Left renal cortex interstitium (tissue), 4 donors: ENCODE measurements at places on chromosomes 5 and 9. TPM values are rescaled to one million over a fixed set of nuclear protein-coding genes. Genes with fewer than 3 reads are reported as not detected.

- no peak for DNase-seq
These were observed 35.9 kb upstream of the RANBP3L start for GRCh38 chr5:36337597-36337996.

- DNase-seq = no peak
These were observed 219.5 kb downstream of the CDK5RAP2 start for GRCh38 chr9:120360510-120360909.

- no peak for DNase-seq
These were observed 67.3 kb downstream of the PSMB7 start for GRCh38 chr9:124347968-124348358.

ADAMTS6 gene
- 2.8 TPM for polyA plus RNA-seq

DNA sequence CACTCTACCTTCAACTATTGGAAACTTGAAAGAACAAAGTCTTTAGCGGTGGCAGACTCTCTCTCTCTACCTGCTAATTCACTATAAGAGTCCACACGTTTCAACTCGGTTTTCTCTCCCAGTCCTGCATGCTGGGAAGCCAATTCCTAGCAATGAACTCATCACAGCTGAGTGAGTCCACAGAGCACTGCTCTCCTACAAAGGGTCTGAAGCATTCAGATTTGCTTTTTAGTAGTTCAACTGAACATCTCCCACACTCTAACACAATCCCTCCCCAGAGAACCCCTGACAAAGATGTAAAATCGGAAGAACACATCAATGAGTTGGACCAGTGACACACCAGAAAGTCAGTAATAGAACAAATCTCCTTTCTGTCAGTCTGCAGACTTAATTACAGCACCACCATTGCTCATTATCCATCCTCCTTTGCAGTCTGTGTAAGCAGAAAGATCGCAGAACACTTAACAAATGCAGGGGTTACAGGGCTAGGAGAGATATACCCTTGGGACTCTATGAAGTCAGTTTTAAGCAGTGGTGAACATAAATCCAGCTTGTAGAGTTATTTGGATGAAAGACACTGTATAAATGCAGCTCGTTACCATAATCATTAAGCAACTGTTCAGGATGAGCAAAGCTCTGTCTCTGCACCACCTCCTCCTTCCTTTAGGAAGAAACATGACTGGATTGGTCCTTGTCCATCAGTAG, 353.4 kb upstream of the GRIA1 start:
- DNase-seq = no peak

DNA sequence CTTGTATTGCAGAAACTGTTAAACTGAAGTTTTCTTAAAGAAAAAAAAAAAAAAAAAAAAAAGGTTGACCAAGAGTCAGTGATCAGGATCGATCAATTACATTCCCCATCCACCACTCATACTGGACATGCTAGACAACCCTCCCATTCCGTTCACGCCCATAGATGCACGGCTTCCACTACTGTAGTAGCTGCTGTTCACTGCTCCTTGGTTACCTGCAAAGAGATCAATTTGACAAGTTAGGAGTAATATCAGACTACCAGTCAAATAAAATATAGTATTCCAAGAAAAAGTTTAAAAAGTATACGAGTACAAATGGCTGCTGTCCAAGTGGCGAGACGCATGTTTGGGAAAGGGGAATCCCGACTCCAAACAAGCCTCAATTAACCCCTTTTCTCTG, 8.7 kb downstream of the HNRNPH1 start:
- no peak for DNase-seq

TNC gene
- polyA plus RNA-seq = 464 TPM

DNA sequence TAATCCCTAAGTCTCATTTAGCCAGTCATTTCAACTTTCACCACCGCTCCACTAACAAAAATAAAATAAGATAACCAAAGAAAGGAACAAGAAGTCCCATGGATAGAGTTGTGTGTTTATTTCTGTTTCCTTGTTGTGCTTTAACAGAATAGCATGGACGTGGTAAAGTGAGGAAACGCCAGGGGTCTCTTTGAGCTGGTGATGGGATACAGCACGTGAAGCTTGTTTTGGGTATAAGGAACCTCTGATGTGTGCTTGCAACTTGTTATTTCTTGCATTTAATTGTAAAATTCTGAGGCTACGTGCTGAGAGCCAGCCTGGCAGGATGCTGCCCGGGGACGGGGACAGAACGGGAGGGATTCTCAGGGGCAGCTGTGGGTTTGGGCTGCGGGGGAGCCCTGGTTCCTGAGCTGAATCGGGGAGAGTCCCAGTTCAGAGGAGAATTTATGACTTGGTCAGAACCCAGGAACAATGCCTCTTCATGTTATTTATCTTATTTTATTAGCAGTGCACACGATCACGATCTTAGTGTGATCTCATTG, 63.4 kb downstream of the ANKRD33B start:
- DNase-seq = no peak

GRCh38 chr5:141313711-141314110, 6.9 kb downstream of the TAF7 start:
- DNase-seq = no peak

DNA sequence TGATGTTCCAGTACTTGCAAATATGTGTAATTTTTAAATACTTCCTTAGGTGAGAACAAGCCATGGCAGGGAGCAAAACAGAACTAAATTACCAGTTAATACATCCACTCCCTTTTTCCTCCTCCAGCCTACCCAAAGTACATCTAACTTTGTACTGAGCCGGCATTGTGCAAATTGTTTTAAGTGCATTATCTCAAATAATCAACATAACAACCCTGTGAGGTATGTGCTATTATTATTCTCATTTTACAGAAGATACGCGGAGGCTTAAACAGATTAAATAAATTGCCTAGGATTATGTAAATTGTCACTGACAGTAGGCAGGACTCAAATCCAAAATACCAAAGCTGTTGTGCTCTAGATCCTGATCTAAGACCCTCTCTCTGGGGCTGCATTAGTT, 55.5 kb upstream of the KLF4 start:
- DNase-seq = no peak

DNA sequence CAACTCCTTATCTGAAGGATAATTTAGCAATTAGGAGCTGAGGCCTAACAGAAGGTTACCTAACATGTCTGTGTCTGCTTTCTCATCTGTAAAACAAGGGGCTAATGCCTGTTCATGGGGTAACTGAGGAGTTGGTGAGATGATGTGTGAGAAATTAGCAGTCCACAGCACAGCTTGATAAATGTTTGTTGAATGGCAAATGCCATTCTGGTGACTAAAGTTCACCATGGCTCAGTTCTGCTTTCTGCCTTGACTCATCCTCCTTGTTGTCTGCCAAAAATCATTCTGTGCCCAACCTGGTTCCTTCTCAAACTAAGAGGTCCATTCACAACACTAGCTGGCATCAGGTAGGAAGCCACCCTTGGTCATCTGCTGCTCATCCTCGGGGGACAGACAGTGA, 552.0 kb upstream of the KLF4 start:
- no peak for DNase-seq

QRFP gene
- polyA plus RNA-seq = 0.81 TPM

ANGPTL2 gene
- polyA plus RNA-seq = 12.9 TPM

- no peak for DNase-seq
These were observed 244.5 kb upstream of the NMUR2 start for GRCh38 chr5:152649609-152650008.

GRCh38 chr9:133151041-133151440, 12.7 kb downstream of the GBGT1 start:
- no peak for DNase-seq

DNA sequence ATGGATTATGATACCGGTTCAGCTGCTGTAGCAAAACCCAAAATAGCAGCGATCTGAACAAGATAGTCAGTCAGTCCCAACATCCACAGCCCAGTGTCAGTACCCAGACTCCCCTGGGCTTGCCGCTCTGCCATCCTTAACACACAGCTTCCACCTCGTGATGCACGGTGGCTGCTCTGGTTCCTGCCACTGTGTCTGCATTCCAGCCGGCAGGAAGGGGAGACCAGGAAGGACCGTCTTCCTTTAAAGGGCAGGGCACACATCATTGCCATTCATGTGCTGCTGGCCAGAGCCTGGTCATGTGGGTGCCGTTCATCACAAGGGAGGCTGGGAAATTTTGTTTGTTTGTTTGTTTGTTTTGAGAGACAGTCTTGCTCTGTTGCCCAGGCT, 131.0 kb upstream of the IER5L start:
- DNase-seq = no peak

GPX8 gene
- polyA plus RNA-seq = 63.6 TPM

- DNase-seq = no peak
These were observed 105.7 kb upstream of the ALDH1B1 start for GRCh38 chr9:38286766-38287165.

- DNase-seq = no peak
These were observed 28.3 kb downstream of the CAMK2A start for GRCh38 chr5:150261231-150261630.

- no peak for DNase-seq
These were observed 148.5 kb upstream of the OTULINL start for GRCh38 chr5:14432931-14433589.

IFT74 gene
- 38.4 TPM for polyA plus RNA-seq

DNA sequence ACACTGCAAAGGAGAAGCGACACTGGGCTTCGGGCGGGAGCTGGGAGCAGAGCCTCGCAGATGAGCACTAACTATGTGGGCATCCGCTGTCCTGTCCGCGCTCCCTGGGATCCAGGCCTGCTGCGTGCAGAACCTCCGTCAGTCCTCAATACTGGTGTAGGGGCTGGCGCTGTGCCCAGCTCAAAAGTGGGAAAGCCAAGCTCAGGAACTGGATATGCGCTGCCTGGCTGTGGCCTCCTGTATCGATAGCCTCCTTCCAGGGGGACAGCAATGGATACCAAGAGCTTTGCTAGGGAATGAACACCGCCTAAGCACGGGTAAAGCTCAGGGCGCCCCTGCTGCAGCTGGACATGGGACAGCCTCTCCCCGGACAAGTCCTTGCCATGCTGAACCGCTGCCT, 270.4 kb downstream of the NSG2 start:
- DNase-seq = no peak

PCDHGA9 gene
- polyA plus RNA-seq = 5.2 TPM

FAT2 gene
- 7.2 TPM for polyA plus RNA-seq
